ENCODE measurements at places on chromosomes 1 and 21.

DNA sequence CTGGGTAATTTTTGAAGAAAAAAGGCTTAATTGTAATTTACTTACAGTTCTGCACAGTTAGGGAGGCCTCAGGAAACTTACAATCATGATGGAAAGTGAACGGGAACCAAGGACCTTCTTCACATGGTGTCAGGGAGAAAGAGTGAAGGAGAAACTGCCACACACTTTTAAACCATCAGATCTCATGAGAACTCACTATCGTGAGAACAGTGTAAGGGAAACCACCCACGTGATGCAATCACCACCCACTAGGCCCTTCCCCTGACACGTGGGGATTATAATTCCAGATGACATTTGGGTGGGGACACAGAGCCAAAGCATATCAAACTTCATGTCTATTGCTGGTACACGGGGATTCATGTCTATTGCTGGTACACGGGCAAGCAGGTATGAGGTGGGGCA is 5.3 kb upstream of the SFT2D2 start:
- DNase-seq = no peak

- no peak for DNase-seq
Measured at GRCh38 chr1:215590779-215591491, 23.8 kb downstream of the KCTD3 start.

GRCh38 chr1:230515451-230516145 is 89.5 kb upstream of the PGBD5 start:
- DNase-seq = no peak

- DNase-seq = no peak
Measured at GRCh38 chr1:169701261-169702005, 10.0 kb downstream of the SELL start.

DNA sequence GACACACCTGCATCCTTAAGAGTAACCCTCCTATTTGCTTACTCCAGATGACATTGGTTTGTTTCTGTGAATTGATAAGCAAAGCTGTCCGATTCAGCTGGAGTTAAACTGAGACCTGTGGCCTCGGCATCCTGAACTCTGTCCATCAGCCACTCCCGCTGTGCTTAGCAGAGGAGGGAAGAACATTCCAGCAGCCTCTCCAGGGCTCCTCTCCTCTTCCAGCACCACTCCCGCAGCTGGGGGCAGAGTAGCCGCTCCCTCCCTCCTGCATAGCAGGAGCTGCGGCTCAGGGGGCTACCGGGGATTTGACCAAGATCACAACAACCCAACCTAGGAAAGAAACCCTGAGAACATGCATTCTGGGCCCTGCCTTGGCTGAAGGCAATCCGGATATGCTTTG is 8.8 kb downstream of the LRRC38 start:
- no peak for DNase-seq

DNA sequence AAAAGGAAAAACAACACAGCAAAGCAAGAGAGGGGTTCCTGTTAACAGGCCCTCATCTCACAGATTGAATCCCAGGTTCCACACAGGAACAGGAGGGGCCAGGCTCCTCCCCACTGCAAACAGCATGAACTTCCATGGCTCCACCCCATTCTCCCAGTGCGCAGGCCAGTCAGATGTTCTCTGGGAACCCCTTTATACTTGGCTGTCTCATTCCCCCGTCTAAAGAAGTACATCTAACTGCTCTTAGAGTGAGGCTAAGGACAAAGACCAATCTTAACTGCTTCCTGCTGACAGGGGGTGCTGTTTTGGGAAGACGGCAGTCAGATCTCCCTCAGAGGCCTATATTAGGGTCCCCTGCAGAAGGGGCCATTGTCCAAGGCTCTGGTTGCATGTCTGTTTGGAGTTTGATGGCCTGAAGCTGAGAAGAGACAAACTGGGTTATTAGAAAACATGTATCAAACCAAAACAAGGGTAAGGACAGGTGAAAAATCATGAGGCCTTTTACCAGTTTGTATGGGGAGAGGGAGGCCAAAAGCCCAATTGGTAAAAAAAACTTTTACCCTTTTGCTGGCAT is 10.5 kb upstream of the NASP start:
- no peak for DNase-seq

DNA sequence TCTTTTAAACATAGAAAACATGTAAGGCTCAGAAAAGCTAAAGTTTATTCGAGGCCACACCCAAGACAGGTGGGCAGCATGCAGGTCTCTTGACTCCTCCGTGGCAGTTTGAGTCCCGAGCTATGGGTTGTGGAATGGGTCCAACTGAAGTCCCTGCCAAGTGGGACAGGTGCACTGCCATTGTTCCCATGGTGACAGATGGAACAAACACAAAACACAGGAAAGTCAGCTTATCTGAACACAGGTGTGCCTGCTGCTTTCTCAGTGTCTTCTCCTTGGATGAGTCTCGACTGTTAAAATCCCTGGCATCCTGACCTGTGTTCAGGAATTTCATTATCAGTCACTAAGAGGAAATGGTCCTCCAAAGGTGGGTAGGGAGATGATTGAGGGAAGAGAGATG is 99.0 kb upstream of the RAB4A start:
- DNase-seq = no peak

GRCh38 chr1:205237526-205238484 is 10.1 kb downstream of the TMCC2 start:
- DNase-seq = no peak

- no peak for DNase-seq
Measured at GRCh38 chr1:160823296-160823695, 27.3 kb downstream of the LY9 start.

- no peak for DNase-seq
Measured at GRCh38 chr1:243638186-243638585, 211.9 kb downstream of the AKT3 start.

DNA sequence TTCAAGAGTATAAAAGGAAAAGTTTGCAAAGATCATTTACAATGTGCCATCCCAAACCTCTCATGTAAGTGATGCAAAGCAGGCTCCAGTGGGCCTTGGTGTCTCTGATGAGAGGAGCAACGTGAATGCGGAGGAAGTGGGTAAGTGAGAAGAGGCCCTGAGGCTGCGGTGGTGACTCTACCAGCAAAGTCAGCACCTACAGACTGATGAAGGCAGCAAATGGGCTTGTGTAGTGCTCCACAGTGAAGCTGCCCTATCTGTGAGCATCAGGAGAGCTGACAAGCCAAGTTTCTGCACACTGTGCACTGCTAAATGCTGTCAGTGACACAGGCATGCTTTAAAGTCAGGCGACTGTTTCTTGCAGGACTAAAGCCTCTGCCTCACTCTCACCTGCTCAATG is 15.6 kb upstream of the RAP1A start:
- peak; percentile 54 for DNase-seq

GRCh38 chr1:236150986-236151385 is 8.6 kb downstream of the GPR137B start:
- DNase-seq = no peak

DNA sequence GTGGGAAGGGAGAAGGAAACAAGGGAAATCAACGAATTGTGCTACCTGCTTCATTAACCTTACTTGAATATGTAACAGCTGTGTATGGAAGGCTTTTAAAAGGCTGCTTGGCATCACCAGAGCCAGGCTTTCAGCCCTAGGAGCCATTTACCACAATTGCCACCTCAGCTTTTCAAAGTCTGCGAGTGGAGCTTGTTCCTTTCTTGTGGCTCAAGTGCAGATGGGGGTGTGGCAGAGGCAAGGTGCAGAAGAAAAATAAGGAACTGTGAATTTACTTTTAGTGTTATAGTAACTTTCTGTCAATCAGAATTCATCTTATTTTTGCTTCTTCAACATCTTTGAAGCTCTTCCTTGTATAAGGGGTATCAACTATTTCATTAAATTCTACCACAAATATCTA is 17.6 kb downstream of the CLCA2 start:
- no peak for DNase-seq

DNA sequence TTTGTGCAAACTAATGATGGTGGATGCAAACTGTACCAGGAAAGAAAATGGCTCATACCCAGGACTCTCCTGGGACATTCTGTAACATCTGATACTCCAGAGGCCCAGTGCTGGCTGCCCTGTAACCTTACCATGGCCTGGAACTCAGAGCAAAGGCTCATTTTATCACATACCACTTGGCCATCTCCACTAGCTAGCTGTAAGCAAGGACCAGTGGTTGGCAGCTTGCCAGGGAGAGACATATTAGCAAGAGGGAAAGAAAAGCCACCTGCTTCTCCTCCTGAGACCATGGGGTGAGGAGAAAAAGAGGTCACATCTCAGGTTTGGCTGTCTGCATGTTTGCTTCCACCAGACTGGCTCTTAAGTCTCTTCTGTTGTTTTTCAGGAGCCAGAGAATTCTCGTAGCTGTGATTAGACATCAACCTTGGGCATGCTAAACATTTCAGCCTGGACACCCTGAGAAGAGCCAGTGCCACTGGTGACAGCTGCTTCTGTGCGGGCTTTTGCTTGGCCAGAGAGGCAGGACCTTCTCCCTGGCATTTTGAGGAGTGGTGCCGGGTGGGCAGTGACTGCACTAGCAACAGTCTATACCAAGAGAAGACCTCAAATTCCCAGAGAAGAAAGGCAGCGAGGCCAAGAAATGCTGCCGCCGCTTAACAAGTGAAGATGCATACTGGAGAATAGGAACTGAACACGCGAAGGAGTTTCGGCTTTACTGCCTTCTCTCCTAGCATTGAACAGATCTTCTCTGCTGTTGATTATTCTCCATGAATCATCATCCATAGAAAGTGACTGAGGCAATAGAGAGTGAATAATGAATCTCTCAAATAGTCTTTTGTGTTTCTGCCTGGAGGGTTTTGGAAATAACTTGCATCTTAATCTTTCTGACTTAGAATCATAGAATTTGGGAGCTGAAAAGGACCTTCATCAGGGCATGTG is 6.7 kb upstream of the INKA2 start:
- no peak for DNase-seq

GRCh38 chr1:231993968-231994455 is 367.4 kb downstream of the DISC1 start:
- DNase-seq = no peak

DNA sequence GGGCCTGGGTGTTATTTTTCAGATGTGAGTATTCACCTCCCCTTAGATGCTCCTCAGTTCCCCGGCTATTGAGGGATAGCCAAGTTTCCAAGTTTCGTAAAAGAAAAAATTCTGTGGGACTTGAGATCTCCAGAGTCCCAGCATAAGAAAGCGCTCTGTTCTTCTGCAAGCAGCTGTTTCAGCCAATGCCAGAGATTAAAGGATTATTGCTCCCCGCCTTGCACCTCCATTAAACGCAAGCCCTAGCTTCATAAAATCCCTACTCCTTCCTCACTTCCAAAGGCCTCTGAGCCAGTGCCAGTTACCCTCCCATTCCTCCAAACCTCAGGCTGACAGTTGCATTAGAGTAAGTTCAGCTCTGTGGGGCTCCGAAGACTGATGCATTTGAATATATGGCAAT is 56.4 kb downstream of the CHIA start:
- no peak for DNase-seq

- DNase-seq = no peak
Measured at GRCh38 chr1:8204826-8205225, 113.1 kb upstream of the SLC45A1 start.

DNA sequence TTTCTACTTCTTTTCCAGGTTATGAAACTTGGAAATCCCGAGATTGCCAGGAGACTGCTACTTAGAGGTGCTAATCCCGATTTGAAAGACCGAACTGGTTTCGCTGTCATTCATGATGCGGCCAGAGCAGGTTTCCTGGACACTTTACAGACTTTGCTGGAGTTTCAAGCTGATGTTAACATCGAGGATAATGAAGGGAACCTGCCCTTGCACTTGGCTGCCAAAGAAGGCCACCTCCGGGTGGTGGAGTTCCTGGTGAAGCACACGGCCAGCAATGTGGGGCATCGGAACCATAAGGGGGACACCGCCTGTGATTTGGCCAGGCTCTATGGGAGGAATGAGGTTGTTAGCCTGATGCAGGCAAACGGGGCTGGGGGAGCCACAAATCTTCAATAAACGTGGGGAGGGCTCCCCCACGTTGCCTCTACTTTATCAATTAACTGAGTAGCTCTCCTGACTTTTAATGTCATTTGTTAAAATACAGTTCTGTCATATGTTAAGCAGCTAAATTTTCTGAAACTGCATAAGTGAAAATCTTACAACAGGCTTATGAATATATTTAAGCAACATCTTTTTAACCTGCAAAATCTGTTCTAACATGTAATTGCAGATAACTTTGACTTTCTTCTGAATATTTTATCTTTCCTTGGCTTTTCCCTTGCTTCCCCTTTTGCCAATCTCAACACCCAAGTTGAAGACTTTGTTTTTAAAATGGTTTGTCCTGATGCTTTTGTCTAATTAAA is 4.0 kb downstream of the CDKN2C start:
- DNase-seq = no peak

DNA sequence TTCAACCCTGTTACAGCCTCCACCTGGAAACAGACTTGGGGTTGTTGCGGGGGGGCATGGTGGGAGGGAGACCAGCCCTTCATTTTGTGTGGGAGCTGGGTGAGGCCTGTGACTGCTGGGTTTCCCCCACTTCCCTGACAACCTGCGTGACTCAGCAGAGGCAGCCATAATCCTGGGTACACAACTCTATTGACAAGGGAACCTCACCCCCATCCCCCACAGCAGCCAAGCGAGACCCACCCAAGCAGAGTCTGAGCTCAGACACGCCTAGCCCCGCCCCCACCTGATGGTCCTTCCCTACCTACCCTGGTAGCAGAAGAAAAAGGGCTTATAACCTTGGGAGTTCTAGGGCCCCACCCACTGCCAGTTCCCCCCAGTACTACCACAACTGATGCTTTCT is 8.0 kb upstream of the CCDC190 start:
- DNase-seq = no peak

DNA sequence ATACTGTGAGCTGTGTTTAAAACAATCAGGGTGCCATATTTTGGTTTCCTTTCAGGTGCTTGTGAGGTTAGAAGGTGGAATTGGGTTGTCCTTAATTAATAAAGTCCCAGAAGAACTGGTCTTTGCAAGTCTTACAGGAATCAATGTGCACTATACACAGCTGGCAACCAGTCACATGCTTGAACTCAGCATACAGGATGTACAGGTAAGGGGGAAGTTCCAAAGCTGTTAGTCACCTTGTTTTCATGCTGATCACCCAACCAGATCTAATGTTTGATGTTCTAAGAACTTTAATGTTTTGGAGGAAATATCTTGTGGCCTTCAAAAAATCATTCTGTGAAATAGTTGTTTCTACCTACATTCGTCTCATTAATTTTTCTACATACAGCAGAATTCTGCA is 156.3 kb downstream of the VPS13D start:
- no peak for DNase-seq

GRCh38 chr1:117096951-117097408 is 24.6 kb downstream of the TRIM45 start:
- DNase-seq = no peak

DNA sequence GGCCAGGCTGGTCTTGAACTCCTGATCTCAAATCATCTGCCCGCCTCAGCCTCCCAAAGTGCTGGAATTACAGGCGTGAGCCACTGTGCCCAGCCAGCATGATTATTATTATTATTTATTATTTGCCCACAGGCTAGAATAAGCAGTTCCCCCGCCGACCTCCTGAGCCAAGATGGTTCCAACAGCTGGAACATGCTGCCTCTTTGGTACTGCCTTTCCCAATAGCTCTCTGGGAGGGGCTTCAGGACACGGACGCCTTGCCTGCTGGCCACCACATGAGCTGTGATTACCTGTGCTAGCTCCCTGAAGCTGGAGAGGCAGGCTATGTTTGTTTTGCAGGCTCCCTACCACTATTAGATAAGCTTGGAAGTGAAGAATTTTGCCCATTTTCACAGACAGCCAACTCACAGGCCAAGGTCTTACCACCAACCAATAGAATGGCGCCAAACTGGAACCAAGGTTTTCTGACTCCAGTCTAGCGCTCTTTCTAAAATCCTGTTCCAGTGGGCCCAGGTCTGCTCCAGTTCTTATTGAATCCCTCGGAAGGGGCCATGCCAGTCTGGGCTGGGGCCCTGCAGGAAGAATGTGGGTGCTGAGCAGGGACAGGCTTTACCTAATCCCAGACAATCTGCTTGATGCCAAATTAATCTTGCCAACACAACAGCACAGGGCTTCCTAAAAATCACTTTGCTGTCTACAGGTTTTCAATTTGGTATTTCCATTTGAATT is 2.1 kb upstream of the GPR61 start:
- no peak for DNase-seq

Measured in activated CD8-positive, alpha-beta memory T cell treated with anti-CD3 and anti-CD28 coated beads for 48 hours (primary cell).